ENCODE measurements at places on chromosomes 11 and 22.

GRCh38 chr22:46810856-46811786 is 48.7 kb downstream of the TBC1D22A start:
- DNase-seq, result no peak

- DNase-seq, result no peak
Measured at GRCh38 chr22:33678523-33678922, 241.8 kb downstream of the LARGE1 start.

DNA sequence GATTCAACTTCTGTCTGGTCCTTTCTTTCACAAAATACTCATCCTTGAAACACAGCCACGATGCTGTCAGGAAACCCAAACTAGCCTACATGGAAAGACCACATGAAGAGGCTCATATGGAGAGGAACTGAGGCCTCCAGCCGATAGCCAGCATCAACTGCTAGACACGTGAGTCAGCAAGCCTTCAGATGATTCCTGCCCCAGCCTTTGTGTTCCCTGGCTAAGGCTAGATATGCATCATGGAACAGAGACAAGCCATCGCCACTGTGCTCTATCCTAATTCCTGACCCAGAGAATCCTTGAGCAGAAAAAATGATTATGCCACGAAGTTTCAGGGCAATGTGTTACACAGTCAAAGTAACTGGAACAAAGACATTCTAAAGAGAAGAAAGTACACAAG is 75.5 kb downstream of the ENTHD1 start:
- DNase-seq, result no peak

- DNase-seq, result peak; percentile 19
Measured at GRCh38 chr11:4916581-4916980, 2.6 kb downstream of the OR51G2 start.

- peak; percentile 16 for DNase-seq
Measured at GRCh38 chr22:37126383-37126782, 16.9 kb upstream of the TMPRSS6 start.

DNA sequence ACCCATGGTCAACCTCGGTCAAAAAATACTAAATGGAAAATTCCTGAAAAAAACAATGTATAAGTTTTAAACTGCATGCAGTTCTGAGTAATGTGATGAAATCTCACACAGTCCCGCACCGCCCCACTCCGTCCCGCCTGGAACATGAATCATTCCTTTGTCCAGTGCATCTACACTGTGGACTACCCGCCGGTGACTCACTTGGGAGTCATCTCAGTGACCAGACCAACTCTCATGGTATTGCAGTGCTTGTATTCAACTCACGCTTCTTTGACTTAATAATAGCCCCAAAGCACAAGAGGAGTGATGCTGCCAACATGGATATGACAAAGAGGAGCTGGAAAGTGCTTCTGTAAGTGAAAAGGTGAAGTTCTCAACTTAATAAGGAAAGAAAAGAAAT is 48.8 kb downstream of the ARHGAP32 start:
- peak; percentile 28 for DNase-seq

DNA sequence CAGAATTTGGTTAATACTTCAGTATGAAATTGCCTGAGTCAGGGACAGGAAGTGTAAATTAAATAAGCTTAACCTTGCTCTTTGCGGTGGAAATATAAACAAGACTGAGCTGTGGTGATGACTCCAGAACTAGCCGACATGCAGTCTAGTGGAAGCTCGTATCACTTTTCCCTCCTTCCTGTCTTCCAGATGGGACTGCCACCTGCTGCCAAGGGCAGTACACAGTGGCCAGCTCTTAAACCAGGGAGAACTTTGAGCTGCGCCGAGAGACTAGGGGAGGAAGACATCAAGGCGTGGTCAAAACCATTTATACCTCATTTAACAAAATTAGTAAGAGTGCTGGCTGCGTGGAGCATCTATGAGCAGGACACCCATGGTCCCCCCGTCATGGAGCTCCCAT is 31.3 kb upstream of the CTTN start:
- DNase-seq, result no peak

GRCh38 chr11:45657496-45658260 is 7.7 kb downstream of the CHST1 start:
- no peak for DNase-seq

DNA sequence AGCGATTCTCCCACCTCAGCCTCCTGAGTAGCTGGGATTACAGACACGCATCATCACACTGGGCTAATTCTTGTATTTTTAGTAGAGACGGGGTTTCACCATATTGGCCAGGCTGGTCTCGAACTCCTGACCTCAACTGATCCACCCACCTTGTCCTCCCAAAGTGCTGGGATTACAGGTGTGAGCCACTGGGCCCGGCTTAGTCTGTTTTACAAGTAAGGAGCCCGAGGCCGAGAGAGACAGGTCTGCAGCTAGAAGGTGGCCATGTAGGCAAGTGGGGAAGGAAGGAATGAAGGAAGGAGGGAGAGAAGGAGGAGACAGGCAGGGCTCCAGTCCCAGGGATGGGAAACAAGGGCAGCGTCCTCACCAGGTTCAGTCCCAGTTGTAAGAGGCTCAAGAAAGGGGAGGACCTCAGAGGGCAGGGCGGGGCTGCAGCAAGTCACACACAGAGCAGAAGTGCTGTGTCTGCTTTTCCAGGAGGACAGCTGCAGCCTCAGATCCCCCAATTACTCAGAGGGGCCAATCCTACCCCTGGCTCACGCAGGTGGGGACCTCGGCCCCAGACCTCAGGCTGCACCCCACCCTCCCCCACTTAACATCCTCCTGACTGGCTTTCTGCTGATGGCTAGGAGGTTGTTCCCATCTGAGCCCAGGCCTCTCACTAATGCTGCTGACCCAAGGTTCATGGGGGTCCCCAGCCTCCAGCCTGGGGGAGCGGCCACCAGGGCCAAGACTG is 53.8 kb upstream of the PRR5 start:
- no peak for DNase-seq

DNA sequence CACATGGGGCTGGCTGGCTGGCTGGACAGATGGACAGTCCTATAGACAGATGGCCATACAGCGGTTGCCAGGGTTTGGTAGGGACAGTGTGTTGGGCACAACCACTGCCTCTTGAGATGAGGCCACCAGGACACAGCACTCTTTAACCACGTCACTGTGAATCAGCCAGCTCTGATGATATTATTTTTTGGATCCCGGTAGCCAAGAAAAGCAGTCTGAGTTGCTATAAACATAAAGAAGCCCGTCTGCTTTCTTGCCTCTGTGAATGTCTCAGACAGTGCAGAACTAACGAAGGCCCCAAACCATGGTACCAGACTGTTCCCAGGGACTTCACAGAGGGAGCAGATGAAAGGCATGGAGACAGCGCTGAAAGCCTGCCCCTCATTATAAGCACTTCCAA is 115.9 kb upstream of the CSNK2A3 start:
- no peak for DNase-seq

DNA sequence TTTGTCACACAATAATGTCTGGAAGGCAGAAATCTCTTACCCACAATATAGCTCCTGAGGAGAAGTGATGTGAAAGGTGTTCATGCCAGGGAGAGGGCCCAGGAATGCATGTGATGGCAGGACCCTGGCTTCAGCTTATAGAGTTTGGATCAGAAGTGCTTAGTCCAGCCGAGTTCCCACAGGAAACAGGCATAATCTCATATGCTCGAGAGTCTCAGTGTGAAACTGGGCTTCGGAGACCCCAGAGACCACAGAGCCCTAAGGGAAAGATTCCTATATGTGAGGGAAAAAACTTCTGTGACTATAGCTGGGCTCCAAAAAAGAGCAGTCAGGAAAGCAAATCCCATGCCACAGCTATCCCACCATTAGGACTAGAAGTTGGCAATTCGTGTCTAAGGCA is at the start of gene OR52N5:
Gene OR52N5, minus strand, starts transcription at position 101 of the 400 bp plus-strand sequence. CDS start 4,721 bp downstream, outside the sequence.
- DNase-seq, result no peak

GRCh38 chr11:116927163-116927974 is 89.9 kb upstream of the APOA1 start:
- no peak for DNase-seq

- DNase-seq, result peak; percentile 91
Measured at GRCh38 chr11:46348566-46349401, 1.5 kb downstream of the DGKZ start.

DNA sequence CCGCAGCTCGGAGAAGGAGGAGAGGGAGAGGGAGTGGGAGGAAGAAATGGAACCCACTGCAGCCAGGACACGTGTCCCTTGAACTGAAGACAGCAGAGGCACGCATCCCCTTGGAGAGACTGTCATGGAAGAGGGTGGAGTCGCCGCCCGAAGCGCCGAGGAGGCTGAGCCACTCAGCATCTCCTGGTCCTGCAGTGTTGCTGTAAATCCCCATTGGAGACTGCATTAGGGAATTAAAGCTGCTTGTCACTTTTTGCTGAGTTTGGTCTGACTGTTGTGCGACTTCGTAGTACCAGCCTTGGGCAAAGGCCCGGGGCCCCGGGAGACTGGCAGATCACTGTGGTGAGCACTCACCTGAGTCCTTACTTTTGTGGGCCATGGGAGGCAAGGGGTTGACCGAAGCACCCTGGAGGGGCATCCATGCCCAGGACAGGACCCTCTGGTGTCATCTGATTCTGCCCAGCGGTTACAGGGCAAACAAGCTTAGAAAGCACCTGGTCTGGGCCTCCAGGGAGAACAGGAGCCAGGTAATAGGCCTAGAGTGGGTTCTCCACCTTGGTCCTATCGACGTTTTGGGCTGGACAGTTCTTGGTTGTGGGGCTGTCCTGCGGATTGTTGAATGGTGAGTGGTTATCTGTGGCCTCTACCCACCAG is 797 bp downstream of the VPREB1 start:
- no peak for DNase-seq

DNA sequence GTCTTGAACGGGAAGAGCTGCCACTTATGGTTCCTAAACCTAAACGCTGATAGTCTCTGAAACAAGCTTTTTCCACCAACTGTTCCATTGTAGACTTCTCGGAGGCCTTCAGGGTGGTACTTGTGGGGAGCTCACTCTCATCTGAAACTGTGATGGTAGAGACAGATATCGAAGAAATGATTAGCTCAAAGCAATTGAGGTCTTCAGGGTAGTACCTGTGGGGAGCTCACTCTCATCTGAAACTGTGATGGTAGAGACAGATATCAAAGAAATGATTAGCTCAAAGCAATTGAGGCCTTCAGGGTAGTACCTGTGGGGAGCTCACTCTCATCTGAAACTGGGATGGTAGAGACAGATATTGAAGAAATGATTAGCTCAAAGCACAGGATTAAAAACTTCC is 175.7 kb downstream of the SWAP70 start:
- DNase-seq, result no peak

GRCh38 chr11:1371836-1372465 is 17.8 kb upstream of the BRSK2 start:
- no peak for DNase-seq

DNA sequence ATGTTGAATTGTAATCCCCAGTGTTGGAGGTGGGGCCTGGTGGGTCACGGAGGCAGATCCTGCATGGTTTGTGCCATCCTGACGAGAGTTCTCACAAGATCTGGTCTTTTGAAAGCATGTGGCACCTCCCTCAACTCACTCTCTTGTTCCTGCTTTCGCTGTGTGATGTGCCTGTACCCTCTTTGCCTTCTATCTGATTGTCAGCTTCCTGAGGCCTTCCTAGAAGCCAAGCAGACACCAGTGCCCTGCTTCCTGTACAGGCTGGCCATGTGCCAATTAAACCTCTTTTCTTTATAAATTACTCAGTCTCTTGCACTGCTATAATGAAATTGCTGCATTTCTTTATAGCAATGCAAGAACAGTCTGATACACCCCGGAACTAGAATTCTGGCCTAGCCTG is 13.1 kb downstream of the PTPN5 start:
- no peak for DNase-seq

DNA sequence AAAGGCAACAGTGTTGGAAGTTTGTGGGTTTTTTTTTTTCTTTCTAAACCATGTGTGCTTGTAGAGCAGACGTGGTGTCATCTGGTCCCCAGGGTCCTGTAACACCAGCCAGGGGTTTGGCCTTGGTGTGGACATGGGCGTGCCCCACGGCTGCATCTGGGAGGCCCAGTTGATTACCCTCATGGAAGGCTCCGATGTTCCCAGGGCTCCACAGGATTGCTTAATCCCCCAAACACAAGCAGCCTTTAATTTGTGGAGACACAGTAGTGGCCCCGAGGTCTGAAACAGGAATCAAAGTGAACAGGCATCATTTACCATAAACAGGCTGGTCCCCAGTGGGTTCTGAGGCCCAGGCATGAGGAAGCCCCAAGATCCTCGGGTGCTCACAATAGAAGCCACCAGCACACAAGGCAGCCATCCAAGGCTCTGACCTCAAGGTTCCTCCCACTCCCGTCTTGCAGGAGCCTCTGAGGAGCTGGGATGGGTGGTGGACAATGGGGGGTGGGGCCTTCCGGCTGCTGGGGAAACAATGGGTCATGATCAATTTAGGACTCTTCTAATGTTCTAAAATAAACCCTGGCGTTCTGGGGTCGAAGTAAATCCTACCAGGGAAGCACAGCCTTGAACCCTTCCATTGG is 115.0 kb upstream of the CD82 start:
- no peak for DNase-seq

- DNase-seq, result no peak
Measured at GRCh38 chr11:27894552-27894951, 194.3 kb upstream of the BDNF start.

DNA sequence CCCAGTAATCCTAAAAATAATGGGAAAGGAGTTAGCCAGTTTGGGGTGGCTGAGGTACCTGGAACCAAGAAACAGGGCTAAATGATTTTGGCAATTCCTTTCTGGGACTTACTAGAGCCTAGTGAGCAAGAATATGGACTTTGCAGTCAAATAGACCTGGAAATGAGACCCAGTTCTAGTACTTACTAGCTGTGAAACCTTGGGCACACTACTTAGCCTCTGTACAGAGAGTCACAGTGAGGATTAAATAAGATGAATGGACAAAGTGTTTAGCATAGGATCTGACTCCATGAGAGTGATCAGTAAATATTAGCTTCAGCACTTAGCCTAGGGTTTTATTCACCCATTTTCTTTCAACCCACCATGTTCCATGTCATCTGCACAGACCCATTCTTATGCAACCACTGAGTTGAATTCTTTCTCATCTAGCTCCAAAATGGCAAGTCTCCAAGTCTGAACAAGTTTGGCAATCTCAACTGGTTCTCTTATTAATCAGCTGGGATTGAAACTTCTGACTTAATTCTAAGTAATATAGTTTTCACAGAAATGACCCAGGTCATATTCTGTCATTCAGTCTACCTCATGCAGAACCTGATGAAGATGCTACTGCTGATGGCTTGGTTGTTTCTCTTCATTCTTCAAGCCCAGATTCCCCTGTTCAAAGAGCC is 15.0 kb upstream of the SORL1 start:
- DNase-seq, result no peak

- DNase-seq, result no peak
Measured at GRCh38 chr11:87180742-87181141, 143.0 kb downstream of the TMEM135 start.

- no peak for DNase-seq
Measured at GRCh38 chr22:27518531-27519340, 282.8 kb downstream of the MN1 start.

GRCh38 chr11:59292611-59293010 is 66.1 kb upstream of the OR5AN1 start:
- DNase-seq, result no peak

Data from small intestine (tissue), 16 donors.